CD4-positive, alpha-beta T cell treated with Interleukin-1 beta for 1 hour (primary cell): ENCODE measurements at places on chromosomes 5 and 9.

GRCh38 chr5:143004361-143005145 lies 234.4 kb downstream of the ARHGAP26 start:
- DNase-seq = no peak

DNA sequence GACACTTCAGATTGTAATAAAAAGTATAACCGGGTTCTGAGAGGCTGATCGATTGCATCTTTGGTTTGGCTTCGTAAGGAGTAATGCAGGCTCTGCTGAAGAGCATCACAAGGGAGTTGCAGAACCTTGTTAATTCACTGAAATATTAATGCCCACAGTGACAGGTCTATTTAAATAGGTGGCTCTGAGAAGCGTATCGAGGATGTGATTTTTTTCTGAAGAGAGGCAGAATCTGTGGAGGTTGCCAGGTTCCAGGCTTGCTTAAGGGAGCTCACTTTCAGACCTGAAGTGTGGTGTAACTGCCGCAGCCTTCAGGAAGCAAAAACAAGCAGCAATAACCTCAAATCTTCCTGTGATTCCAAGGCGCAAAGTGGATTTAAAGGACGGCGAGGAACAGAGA lies 80.3 kb downstream of the ANKRD33B start:
- DNase-seq = no peak

- DNase-seq = peak; percentile 3
Measured at GRCh38 chr9:111038331-111039230, at the start of gene LPAR1. Gene LPAR1, minus strand, starts transcription at chr9:111038470. Its CDS starts 66,353 bp downstream, at chr9:110972117.

- no peak for DNase-seq
Measured at GRCh38 chr5:10564838-10565784, 1.2 kb downstream of the ANKRD33B start.

- DNase-seq = no peak
Measured at GRCh38 chr9:114185570-114186490, 30.5 kb downstream of the COL27A1 start.

DNA sequence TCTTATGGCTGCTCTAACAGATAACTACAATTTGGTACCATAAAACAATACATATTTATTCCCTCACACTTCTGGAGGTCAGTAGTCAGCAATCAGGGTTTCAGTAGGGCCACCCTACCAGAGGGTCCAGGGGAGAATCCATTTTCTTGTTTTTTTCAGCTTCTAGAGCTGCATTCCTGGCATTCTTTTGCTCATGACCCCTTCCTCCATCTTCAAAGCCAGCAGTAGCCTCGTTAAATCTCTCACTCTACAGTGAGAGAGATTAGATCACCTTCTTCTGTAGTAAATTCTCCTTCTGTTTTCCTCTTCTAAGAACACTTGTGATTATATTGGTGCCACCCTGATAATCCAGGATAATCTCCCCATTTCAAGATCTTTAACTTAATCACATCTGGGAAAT lies 187.4 kb downstream of the RFK start:
- no peak for DNase-seq

- no peak for DNase-seq
Measured at GRCh38 chr9:100602342-100602801, 24.5 kb downstream of the CAVIN4 start.

GRCh38 chr5:135388860-135389435 lies 10.1 kb downstream of the MACROH2A1 start:
- DNase-seq = no peak

- DNase-seq = no peak
Measured at GRCh38 chr5:31417512-31417911, 114.4 kb downstream of the DROSHA start.

DNA sequence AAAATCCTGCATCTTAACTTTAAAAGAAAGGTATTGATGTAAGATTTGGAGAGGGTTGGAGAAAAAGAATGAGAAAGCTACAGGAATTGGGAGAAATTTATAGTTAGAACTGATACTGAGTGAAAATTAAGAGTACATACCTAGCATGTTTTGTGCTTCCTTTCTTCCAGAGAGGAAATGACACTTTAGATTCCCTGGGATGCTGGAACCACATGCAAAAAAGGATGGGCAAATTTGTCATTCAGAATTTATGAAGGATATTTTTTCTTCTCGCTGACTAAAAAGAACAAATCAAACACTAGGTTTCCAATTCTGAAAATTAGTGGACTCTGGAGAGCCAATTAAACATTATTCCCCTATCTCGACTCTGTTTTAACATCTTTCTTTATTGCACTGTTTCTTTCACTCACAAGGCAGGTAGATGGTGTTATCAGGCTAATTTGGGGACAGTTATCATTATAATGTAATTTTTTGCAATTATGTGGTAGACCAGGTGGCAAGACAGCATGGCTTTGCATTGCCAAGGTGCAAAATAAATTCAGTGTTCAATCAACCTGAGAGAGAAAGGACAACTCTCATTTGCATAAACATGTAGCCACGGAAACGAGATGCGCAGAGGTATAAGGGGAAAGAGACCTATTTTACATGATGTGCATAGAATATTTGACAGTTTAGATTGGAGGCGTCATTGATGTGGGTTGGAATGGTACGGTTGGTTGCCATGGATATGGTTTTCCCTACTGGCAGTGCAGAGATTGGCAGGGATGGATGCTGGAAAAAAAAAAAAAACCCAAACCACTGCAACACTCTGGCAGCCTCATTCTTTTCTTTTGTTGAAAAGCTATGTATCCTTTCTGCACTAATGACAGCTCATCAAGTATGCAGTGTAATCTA lies 320.4 kb upstream of the CCNH start:
- DNase-seq = no peak

DNA sequence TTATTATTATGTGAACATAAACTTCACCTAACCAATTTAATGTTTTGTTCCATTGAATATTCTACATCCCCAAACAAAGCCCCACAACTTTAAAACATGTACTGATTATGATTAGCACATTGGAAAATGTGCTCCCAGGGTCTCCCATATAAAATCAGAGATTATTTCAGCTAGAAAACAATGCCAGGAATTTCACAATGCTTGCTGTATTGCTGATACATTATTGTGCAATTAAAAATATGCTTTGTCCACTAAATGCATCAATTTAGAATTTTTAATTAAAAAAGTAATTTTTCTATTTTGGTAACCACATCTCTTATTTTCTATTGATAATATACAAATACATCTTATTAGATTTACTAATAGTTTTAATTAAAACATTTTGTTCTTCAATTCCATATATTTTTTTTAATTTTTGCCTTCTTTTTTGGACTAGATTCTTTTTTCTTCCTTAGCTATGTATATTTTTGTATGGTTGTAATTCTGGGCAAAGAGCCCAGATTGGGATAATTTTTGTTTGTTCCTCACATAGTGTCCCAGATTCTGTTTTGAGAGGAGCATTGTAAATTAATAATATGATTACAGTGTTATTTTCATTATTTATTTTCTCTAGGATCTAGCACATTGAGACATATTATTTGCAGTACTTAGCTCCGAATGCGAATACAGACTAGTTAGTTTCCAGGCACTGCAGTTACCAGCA lies 241.5 kb upstream of the CDH18 start:
- no peak for DNase-seq

- DNase-seq = no peak
Measured at GRCh38 chr5:146890731-146891440, 12.3 kb upstream of the PPP2R2B start.

DNA sequence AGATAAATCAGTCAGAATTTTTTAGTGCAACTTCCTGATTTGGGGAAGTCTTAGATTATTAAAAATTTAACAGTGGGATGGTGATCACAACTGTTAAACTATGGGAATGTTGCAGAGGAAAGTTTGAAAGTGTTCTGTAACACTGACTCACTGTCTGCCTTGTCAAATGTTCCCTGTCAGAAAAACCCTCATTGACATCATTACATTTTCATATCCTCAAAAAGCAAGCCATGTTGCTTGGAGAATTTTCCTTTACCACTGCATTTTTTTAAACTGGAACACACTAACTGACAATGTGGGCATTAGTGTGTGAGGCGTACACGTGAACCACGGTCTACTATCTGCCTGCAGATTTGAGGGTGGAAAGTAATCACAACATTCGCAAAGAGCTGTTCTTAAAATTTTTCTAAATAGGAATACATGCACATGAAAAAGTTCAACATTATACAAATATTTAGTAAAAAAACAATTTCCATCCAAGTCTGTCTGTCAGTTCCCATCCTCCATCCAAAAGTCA lies 28.6 kb upstream of the IL7R start:
- no peak for DNase-seq

GRCh38 chr9:33131790-33132772 lies 35.1 kb downstream of the B4GALT1 start:
- no peak for DNase-seq

DNA sequence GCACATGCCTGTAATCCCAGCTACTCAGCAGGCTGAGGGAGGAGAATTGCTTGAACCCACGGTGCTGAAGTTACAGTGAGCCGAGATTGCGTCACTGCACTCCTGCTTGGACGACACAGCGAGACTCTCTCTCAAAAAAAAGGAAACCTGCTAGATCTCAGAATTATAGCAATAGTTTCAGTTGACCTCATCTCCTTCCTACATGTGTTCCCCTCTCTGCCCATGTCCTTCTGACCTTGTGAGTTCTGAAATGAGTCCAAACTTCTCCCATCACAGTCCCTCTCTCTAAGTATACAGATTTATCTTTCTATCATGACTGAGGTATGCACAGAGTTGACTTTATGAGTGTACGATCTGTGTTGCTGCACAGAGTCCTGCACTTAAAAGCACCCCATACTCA lies 44.6 kb upstream of the SHOC1 start:
- no peak for DNase-seq

- DNase-seq = no peak
Measured at GRCh38 chr9:105911104-105911911, 217.0 kb downstream of the TMEM38B start.

- peak; percentile 26 for DNase-seq
Measured at GRCh38 chr5:145681686-145682085, 153.5 kb downstream of the PRELID2 start.

DNA sequence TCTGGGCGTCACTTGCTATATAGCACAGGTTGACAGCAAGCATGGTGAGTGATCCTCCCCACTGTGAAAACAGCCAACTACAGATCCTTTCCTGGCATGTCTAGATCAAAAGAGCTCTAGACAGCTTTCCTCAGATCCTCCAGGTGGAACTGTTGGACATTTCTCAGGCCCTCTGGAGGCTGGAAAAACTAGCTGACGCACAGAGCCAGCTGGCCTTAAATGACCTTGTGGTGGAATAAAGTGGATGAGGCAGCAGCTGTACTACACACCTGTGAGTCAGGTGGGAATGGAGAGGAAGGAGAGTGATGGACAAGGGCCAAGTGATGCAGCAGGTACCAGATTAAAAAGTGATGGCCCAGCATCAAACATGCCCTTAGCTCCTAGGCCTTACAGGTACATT lies 172.7 kb downstream of the TRIM32 start:
- DNase-seq = no peak

DNA sequence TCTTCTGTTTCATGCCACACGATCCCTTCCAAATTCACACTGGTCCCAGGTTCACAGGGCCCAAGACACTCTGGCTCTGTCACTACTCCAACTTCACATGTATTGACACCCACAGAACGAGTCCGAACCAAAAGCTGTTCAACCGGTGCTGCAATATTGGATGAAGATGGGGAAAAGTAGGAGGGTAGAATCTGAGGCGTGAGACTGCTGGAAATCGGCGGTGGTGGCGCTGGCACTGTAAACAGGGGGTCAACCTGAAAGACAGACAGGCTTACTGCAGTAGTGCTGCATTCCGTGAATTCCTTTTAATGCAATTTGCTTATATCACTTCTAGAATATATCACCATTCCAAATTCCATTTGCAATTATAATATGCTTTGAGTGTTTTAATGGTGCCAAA lies 45.4 kb downstream of the ZNF608 start:
- no peak for DNase-seq

DNA sequence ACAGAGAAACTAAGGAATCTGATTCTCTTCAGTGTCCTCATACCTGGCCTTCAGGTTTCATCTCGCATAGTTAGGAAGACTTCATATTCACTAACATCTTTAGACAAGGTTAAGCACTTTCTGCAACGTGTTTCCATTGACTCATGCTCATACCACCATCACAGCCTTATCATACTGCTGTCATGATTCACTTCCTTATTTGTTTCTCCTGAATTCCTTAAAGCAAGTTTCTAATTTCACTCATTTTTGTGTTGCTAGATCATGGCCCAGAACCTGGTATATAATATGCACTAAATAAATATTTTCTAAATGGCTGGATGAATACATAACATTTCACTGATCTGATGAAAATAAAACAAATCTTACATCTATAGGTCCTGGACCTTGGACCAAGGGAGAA lies 472.9 kb downstream of the PRELID2 start:
- no peak for DNase-seq

GRCh38 chr9:20200991-20201431 lies 412.2 kb upstream of the SLC24A2 start:
- DNase-seq = no peak

DNA sequence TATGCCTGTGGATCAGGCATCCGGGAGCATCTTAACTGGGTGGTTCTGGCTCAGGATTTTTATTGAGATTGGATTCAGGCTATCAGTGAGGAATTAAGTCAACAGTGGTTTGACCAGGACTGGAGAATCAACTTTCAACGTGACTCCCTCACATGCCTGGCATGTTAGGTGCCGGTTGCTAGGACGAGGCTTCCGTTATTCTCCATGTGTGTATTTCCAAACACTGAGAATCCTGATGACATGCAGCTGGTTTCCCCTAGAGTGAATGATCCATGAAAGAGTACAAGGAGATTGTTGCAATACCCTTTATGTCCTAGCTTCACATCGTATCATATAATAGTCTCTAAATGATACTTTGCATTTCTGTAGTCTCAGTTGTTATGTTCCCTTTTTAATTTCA lies 529.2 kb downstream of the ANXA1 start:
- DNase-seq = no peak

DNA sequence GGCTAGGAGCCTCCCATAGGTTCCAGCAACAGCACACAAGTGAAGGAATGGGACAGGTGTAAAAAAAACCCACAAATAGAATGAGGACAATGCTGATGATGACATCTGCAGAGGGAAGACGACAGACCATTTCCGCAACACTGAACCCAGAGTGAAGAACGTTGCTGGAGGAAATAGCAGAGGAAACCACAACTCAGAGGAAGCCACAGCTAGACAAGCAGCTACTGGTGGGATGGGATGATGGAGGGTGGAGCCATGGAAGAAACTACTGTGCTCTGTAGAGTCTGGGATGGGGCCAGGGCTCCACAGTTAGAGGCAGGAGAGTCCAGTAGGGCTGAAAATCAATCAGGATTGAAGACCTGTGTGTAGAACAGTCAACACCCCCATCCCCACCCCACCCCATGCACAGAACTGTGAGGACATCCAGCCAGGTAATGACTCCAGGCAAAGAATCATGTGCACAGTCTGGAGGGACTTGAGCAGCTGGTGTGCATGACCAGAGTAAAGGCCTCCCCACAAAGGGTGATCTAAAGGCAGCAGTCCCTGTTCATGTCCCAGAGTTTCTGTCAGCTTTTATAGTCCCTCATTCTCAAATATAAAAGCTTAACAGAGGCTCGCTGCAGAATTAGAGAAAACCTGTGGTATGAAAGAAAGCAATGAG lies 65.2 kb upstream of the SPIN1 start:
- peak; percentile 67 for DNase-seq

- DNase-seq = no peak
Measured at GRCh38 chr9:72539824-72540347, 18.5 kb downstream of the TMC1 start.

- no peak for DNase-seq
Measured at GRCh38 chr9:112271466-112272098, 61.8 kb downstream of the PTBP3 start.

- peak; percentile 1 for DNase-seq
Measured at GRCh38 chr5:157670662-157671591, at the start of gene C5orf52. Gene C5orf52, plus strand, starts transcription at chr5:157671533. Its CDS starts 82 bp downstream, at chr5:157671615.

- peak; percentile 68 for DNase-seq
Measured at GRCh38 chr5:181246276-181247049, 2.8 kb upstream of the RACK1 start.
